ENCODE measurements at places on chromosomes 3 and 15.

DNA sequence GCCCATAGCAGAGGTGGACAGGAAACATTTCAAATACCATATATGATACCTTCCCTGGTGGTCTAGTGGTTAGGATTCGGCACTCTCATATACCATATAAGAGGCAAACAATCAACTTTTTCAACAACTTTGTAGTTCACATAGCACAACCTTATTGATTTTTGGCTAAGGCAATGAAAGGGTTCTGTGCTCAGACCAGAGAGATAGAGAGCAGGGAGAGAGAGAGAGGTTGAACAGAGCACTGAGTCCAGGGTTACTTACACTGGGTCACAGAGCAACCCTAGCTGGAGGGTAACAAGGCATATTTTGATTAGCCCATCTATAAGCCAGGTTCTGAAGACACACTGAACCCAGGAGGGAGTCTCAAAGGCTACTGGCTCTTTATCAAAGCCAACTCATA is 83.8 kb downstream of the PLCH1 start:
- DNase-seq: no peak

DNA sequence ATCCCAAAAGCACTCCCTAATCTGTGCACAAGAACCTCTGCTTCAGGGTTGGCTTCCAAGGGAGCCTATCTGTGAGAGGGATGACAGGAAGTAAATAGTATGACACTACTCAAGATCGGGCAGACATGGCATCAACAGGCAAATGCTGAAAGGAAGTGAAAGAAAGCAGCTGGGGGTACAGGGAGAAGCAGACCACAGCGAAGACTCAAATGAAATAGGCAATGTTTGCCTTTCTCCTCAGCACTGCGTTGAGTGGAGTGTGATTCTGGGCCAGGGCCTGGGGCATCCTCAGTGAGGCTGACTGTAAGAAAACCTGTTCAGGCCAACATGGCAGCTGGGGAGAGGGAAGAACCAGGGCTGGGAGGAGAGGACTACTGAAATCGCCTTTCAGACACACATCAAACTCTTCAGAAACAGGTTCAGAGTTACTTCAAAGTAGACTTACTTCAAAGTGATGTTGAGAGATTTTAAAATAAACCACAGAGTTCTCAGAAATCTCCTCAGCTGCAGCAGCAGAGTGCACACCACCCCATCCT is 96.6 kb downstream of the SLC9A9 start:
- DNase-seq: no peak

DNA sequence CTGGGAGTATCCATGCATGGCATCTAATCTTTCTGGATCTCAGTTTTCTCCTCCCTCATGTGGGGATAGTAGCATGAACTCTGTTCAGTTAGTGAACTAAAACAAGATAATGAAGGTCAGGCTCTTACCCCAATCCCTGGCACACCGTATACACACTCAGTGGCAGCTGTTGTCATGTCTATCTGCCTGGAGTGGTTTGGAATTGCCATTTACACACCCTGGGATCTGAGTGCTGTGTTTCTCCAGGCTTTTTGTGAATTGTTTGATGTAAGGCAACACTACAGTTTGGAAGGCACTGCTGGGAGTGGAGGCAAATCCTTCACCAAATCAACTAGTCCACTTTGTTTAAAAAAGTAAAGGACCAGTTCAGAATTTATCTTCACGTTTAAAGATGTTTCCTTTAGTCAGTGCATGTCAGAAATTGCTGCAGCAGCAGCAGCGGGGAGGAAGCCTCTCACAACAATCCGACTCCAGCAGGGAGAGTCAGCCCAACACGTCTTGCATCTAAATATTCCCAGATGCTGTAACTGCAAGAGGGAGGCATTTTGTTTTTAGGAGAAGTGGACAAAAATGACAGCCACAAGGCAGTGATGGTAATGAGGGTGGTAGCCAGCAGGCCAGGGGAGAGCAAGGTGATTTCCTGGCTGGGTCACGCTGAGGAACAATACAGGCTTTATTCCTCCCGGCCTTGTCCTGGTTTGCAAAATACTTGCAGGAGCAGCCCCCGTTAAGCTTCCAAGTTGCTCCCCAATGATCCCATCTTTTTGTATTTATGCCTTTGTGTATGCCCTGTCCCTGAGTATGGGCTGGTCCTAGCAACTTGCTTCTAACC is 128.5 kb upstream of the LRIG1 start:
- peak; percentile 19 for DNase-seq

DNA sequence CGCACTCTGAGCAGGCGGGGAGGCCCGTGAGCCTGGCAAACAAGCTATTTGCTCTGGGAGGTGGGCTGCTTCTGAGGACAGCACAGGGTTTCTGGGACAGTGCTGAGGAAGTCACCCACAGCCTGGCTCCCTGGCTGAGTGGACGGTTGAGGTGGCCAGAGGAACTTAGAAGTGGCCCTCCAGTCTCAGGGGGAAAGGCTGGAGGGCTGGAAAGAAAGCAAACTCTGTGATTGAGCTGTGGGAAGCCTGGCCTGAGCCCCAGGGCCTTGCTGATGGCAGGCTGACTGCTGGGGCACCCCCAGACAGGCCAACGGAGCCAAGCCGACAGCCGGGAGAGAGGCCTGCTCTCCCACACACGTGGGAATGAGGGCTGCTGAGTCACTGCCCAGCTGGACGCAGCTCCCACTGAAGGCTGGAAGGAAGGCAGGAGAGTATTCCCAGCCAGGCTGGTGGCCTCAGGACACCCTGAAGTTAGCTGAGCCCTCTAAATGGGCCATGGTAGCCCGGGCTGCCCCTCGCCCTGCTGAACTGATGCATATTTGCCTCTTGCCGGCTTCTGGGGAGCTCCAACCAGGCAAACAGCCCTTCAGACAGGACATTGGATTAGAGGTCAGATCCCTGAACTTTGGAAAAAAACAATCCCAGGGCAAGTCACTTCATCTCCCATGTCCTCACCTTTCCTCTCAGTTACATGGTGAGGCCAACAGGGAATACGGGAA is 98.0 kb upstream of the TLE3 start:
- DNase-seq: peak; percentile 83

DNA sequence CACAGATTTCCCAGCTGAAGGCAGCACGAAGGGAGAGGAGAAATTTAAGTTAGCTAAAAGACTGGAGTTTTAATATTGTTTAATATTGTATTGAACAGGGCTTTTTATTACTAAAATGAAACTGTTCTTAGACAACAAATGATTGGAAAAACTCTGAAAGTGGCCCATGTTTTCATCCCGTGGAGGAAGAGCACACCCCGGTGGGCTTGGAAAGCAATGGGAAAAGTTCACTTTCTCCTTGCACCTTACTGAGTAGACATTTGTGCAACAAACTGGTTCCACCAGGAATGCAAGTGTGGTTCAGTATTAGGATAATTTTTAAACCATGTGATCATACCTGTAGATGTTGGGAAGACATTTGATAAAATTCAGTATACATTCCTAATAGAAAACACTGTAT is 8.2 kb upstream of the ESYT3 start:
- no peak for DNase-seq

DNA sequence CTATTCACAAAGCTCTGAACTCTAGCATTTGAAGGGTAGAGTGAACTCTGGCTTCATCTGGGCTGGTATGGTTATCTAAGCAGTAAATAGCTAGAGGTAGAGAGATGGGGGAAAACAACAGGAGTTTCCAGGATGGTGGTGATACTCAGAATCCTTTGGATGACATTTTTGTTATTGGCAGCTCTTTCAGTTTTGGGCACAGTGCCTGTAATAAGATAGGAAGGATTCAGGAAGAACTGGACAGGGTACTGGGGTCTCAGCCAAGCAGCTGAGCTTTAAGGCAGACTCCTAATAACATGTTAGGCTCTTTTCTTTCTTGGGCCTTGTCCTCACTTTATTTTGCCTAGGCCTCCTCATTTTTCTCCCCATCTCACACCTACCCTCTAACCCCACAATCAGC is 338.5 kb downstream of the CADM2 start:
- DNase-seq: no peak

GRCh38 chr3:101665851-101666250 is 11.1 kb downstream of the ZBTB11 start:
- no peak for DNase-seq

DNA sequence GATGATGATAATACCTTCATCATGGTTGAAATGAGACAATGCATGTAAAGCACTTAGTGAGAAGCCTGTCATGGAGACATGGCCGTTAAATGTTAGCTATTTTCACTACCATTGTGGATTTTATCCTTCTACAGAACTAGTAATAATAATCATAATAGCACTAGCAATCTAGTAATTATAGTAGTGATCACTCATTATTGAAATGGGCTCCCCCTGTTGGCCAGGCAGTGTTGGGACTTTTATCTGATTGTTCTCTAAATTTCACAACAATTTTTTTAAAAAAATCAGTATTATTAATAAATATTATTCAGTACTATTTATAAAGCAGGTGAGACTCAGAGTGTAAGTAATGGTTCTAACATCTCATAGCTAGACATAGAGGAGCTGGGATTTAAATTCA is 396.3 kb downstream of the IL5RA start:
- no peak for DNase-seq

DNA sequence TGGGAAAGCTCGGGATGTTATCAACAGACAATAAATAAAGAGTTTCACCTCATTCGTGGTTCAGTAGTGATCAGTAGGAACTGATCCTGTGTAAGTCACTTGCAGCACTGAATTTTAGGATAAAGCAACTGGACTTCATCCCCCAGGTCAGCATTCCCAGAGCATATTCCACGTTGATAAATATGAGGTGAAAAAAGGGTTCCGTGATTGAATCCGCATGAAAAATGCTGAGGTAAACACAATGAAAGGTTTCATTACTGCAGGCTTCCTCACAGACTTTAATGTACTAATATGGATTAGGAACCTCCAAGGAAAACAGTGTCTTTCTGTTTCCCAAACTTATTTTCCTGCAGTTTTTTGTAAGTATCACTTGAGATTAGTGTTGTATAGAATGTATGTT is 177.3 kb upstream of the BHLHE40 start:
- DNase-seq: no peak

DNA sequence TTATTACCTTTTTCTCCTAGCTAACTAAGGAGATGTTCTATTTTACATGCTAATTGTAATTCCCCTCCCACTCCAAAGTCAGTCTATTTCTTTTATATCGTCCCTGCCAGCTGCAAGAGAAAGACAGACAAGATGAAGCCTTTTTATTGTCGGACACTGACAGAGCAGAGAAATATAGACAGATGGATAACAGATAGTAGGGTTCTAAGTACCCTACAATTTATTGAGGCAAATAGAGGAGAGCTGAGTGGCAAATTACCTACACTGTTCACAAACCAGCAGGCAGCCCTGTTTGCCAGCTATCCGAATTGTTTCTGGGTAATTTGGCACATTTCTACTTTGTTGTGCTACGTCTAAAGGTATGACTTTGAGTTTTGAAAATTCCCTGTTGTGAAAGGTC is 392.3 kb upstream of the ZNF717 start:
- no peak for DNase-seq

- DNase-seq: peak; percentile 40
These were observed 70.6 kb downstream of the AP4E1 start for GRCh38 chr15:50979041-50979440.

GRCh38 chr3:139173372-139174108 is 128.8 kb upstream of the PRR23C start:
- peak; percentile 4 for DNase-seq

- DNase-seq: peak; percentile 52
These were observed 25.2 kb downstream of the CCNL1 start for GRCh38 chr3:157134620-157135191.

- DNase-seq: peak; percentile 93
These were observed 118.8 kb upstream of the ADPGK start for GRCh38 chr15:72902245-72902918.

GRCh38 chr3:143581972-143582722 is 266.1 kb downstream of the SLC9A9 start:
- no peak for DNase-seq

GRCh38 chr3:38114052-38114874 is 22.7 kb downstream of the ACAA1 start:
- DNase-seq: no peak

GRCh38 chr3:101732240-101732641 is 7.8 kb downstream of the CEP97 start:
- DNase-seq: no peak

- peak; percentile 93 for DNase-seq
These were observed 223.7 kb upstream of the NANOGP8 start for GRCh38 chr15:35308802-35309201.

DNA sequence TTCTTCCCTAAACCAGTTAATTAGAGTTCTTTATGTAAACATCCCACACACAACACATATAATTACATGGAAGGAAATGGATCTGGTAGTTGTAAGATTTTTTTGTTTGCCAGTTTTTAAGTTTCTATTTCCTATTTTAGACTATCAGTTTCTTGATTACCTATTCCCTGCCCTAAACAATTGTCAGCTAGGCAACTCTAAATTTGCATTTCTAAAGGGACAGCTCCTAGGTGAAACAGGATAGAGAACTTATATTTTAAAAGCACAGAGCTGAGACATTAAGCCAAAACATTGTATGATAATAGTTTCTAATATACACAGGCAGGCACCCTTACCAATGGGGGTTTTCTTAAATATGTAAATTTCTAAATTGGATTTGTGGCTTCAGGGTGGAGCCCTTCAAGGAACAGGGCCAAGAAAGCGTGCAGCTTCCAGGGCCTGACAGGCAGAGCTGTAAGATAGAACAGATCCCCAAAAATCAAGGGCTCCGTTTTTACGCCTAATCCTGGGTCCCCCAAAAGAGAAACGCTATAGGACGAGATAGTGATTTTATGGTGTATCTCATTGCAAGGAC is 8.9 kb downstream of the LEKR1 start:
- no peak for DNase-seq

DNA sequence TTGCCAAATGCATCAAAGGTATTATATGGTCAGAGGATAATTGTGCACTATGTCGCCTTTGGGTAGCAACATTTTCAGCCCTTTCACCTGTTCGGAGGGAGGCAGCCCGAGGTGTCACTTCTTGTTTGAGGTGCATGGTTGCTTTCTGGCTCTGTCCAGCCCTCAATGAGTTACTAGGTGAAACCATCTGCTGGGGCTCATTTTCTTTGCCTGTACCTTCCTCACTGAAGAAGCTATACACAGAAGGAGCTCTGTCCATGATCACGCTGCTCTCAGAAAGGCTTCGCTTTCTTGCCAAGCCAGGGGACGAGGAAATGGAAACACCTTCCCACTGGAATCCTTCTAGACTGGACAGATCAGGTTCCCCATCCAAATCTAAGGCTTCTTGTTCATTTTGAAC is 42.7 kb downstream of the ZNF106 start:
- DNase-seq: no peak

DNA sequence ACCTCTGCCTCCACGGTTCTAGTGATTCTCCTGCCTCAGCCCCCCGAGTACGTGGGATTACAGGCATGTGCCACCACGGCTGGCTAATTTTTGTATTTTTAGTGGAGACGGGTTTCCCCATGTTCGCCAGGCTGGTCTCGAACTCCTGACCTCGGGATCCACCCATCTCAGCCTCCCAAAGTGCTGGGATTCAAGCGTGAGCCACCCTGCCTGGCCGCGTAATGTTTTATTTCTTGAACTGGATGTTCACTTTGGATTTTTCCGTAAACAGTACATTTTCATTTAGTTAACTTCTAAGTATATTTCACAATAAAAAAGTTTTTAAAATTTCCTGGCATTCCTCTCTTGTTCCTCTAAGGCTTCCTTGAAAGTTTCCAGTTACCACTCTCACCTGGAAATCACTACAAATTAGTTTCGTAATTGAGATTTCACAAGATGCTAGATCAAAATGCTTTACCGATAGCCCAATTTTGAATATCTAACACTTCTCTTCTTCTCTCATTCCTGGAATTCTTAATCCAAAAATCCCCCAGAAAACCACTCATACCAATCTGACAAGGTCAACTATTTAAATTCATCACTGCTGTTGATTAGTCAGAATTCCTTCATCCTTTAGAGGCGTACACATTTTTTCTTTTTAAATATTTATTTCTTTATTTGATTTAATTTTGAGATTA is 44.7 kb upstream of the INO80 start:
- peak; percentile 64 for DNase-seq

Measured in fibroblast of upper back skin (primary cell).